GM18507 (cell line): ENCODE measurements at places on chromosomes 6 and 20.

DNA sequence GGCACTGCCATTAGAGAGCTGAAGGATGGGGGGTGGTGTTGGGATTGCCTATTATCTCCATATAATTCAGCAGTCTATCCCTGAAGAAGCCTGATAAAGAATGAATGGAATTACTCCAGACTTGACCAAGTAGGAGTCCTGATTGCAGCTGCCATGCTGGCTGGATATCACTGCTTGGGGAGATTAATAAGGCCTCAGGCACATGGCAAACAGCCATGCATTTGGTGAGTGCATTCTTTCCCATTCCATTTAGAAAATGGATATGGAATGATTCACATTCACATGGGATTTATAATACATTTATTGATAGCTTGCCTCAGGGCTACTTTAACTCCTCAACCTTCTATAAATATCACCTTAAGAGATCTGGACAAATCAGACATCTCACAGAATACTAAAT is 49.6 kb upstream of the HLA-A start:
- DNase-seq, result no peak

DNA sequence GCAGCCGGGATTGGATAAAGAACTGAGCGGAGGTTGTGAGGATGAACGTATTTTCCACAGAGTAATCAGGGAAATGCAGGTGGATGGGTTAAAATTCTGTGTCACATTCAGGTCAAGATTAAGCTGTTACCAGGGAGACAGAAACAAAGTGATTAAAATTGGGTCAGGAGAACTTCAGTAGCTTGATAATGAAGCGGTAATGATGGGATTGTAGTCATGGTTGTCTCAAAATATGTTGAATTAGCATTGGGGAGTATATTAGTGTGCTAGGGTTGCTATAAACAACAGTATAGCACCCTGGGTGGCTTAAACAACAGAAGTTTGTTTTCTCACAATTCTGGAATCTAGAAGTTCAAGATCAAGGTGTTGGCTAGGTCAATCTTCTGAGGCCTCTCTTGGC is 155.5 kb downstream of the GJA1 start:
- no peak for DNase-seq

DNA sequence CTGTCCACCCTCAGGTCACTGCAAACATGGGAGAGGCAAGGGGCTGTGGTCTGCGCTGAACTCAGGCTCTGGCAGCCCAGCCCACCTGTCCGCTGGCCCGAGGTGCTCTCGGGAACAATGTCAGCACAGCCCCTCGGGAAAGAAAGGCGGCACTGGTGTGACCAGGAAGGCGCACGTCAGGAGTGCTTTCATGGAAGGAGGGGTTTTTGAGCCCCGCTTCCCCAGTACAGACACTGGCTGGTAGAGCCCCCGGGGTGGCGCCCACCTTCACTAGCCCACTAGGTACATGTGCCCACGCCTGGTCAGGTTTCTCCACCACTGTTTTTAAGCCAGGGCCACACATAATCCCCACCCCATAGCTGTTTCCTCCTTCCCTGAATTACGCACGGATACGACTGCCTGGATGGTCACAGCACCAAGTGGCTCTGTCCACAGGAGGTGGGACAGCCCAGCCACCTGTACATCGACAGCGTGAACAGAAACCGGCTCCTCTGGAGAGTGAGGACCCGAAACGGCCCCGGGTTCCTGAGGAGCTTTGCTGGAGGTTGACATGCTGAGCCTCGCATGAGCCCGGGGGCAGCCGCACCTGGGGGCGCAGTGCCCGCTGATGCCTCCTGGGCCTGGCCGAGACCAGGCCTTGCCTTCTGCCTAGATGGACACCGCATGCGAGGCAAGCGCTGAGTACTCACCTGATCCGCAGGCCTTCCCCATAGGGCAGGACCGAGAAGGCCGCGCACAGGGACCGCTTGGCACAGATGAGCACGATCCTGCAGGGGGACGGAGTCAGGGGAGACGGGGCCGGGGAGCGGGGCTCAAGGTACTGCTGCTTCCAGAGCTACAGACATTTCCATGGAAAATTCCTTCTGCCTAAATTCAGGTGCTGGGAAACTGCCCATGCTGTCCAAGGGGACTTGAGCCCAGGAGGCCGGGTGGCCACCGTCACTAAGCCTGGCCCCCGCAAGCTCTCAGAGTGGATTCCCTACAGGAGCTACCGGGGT is 7.6 kb downstream of the RPS21 start:
- no peak for DNase-seq

DNA sequence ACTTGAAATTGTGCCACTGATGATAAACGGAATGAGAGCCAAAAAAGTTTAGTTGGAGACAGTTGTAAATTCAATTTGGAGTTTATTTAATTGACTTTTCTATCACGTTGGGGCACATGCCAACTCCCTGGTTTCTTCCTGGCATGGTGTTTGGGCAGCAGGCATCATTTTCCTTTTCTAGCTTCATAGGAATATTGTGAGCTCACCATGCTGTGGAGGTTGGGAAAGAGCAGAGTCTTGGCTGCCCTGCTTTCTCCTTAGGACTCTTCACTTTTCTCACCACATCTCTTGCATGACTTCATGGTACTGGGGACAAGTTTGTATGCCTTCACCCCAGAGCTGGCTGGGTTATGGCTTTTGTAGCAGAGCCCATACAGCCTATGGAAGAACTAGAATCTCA is 6.4 kb downstream of the SCAND1 start:
- no peak for DNase-seq

GRCh38 chr6:42988486-42989020 is 4.2 kb downstream of the PPP2R5D start:
- DNase-seq, result no peak

GRCh38 chr6:40706178-40706577 is 119.0 kb upstream of the LRFN2 start:
- no peak for DNase-seq

- peak; percentile 38 for DNase-seq
Observed at GRCh38 chr6:106141441-106142237, 55.5 kb downstream of the PRDM1 start.
